Memory B cell (primary cell): ENCODE measurements at places on chromosomes 11 and 22.

GRCh38 chr22:31533374-31533773, 37.0 kb downstream of the SFI1 start:
- DNase-seq: no peak

DNA sequence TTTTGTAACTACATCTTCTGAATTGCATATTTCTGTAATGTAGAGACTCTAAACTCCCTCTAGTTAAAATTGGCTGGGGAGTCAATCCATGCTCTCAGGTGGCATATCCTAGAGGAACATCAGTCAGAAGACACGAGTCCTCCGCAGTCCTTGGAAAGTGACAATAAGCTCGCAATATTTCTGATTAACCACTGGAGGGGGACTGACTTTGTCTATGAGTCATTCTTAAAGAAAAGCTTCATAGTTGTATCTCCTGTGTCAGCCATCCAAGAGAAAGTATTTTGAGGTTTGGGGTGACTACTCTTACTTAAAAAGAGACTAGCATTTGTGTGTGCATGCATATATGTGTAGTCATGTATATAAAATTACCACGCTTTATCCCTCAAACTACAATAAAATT, 60.2 kb downstream of the SLN start:
- DNase-seq: no peak

GRCh38 chr11:62069986-62070919, 53.6 kb upstream of the INCENP start:
- DNase-seq: no peak

DNA sequence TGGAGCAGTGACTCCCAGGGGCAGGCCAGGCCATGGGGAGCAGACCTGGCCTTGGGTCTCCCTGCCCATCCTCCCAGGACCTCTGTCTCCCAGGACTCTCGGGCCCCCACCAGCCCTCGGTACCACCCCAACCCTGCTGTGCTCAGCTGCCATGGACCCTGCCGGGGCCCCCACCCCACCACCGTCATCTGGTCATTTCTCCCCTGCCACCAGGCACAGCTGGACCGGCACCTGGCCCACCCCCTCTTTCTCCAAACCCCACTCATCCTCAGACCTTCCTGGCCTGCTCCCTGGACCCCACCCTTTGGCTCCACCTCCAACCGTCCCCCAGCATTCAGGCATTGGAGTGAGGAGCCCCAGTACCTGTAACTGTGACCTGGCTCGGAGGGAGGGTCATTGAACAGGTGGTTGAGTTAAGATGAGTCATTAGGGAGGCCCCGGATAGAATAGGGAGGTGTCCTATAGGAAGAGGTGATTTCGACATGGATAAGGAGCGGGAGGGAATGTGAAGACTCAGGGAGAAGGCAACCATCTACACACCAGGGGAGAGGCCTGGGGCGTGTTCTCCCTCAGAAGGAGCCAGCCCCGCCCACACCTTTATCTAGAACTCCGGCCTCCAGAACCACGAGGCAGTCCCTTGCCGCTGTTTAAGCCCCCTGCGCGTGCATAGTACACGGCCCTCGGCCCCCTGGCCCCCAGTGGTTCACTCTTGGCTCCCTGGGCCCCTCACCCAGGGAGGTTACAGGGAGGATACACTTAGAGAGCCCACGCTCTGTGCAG, 1395.9 kb downstream of the BRD1 start:
- no peak for DNase-seq

GRCh38 chr11:60310407-60310998, 16.6 kb upstream of the MS4A6E start:
- no peak for DNase-seq

GRCh38 chr11:124864176-124864891, 898 bp upstream of the ROBO3 start:
- DNase-seq: no peak

DNA sequence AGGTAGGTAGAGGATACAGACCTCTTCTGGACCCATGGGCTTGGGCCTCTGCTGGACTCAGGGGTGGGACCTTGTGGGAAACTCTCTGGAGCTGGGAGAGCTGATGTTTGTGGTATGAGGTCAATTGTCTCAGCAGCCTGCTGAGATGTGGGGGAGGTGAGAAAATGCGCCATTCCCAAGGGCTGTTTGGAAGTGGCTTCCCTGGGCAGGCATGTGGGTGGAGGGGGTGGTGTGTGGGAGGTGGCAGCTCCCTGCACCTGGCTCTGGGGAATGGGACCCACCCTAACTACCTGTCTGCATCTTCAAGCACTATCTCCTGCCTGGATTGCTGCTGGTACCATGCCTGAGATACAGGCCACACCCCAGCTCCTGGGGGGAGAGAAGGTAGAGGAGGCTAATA, 97.4 kb upstream of the THY1 start:
- DNase-seq: no peak

- no peak for DNase-seq
Observed at GRCh38 chr11:123570939-123571580, 83.4 kb downstream of the SCN3B start.

DNA sequence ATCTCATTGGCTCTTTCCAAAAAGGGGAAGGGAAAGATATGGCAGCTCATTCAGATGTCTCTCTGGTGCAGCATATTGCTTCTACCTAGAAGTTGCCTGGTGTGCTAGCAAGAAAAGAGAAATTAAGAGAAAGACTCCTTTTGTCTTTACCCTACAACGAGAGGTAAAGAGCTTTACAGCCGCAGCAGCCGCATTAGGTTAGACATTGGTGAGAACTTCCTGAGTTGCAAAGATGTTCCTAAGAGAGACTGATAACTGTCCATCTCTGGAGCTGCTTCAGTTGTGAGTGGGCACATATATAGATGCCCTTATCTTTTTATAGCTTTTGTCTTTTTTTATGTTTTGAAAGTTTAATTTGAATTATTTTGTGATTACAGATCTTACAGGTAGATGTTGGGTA, 80.8 kb upstream of the NNMT start:
- DNase-seq: no peak

DNA sequence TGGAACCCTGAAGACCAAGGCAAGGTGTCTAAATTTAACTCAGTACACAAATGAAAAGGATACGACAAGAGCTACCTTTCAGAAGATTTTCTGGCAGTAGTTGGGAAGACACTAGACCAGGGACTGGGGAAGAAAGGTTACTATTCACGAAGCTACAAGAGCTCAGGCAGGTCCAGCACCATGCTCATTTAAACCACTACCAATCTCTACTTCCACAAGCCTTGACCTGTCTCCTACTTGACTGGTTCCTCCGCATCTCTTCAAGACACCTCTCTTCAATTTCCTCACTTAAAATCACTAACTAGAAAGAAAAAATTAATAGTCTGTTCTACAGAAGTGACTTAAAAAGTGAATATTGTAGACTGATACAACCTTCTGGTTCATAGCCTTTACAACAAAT, 22.9 kb downstream of the TCF20 start:
- DNase-seq: no peak

GRCh38 chr11:128193615-128194014, 393.7 kb downstream of the ETS1 start:
- DNase-seq: no peak

- DNase-seq: no peak
Observed at GRCh38 chr11:112062923-112063322, 10.9 kb downstream of the PIH1D2 start.

- no peak for DNase-seq
Observed at GRCh38 chr11:126530416-126530815, 174.9 kb downstream of the ST3GAL4 start.

GRCh38 chr11:65651589-65652510, 10.9 kb downstream of the RELA start:
- no peak for DNase-seq

DNA sequence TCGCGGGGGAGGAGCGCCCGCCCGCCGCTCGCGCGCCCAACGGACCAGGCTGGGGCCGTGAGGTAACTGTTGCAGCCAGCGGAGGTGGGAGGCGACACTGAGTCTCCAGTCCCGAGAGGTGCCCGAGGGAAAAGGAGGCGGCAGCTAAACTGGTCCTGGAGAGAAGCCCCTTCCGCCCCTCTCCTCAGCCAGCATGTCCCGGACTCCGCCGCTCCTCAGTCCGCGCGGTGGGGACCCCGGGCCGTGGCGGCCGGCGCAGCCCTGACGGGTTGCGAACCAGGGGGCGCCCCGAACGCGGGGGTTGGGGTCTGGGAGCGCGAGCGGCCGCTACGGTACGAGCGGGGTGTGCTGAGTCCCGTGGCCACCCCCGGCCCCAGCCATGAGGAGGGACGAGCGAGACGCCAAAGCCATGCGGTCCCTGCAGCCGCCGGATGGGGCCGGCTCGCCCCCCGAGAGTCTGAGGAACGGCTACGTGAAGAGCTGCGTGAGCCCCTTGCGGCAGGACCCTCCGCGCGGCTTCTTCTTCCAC, at the start of gene PDE3B:
PDE3B (plus strand) TSS at position 108 of the 529 bp plus-strand sequence; CDS start at position 380, 272 bp downstream.
- DNase-seq: peak; percentile 40

- no peak for DNase-seq
Observed at GRCh38 chr11:86736291-86737143, 63.8 kb upstream of the PRSS23 start.

DNA sequence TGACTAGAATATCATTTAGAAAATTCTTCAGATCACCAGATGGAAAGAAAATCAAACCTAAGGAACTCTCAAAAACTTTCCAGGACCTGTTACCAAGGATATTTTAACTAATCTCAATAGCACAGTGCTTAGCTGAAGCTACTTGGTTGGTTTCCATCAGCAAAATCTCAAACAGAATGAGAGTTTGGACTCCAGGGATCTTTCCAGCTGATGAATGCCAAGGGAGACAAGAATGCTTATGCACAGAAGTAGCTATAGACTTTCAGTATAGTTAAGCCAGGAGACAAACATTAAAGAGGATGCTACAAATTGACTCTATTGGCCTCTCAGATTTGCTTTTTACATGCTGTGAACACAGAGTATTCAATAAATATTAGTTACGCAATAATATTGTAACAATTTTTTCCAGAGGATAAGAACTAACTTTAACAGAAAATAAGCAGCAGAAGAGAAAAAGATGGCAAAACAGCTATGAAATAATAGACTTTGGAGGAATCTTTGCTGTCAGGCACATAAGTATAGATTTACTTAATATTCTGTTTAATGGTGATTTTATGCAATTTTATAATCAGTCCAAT, 331.4 kb downstream of the DLG2 start:
- no peak for DNase-seq
